ENCODE measurements at places on chromosomes 3 and 15. TPM values are rescaled to one million over a fixed set of nuclear protein-coding genes. Genes with fewer than 3 reads are reported as not detected.

DNA sequence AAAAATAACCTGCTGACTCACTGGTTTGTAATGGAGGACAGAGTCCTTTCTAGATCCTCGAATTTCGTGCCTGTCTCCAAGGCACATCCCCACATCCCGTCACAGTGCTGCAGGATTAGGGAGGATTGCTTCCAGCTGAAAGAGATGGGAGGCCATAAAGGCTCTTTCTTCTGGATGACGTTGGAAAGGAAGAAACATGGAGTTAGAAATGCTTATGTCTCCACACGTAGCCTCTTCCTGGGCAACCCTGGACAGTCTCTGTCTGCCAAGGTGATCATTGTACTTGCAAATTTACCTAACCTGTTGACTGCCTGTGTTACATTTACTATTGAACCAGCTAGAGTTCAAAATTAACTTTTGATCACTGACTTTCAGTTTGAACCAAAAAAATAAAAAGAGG is 27.6 kb upstream of the VILL start:
- DNase-seq: no peak

The DAZL gene
- not detected for total RNA-seq

The PLCL2 gene
- total RNA-seq: 12.4 TPM

- no peak for DNase-seq
Observed at GRCh38 chr3:5694266-5694665, 506.8 kb downstream of the EDEM1 start.

The GRAMD1C gene
- 65.7 TPM for total RNA-seq

The CRABP1 gene
- total RNA-seq: not detected

- no peak for DNase-seq
Observed at GRCh38 chr3:159005137-159005536, 203.3 kb downstream of the MFSD1 start.

GRCh38 chr15:83248151-83249029 is 36.1 kb downstream of the BNC1 start:
- peak; percentile 87 for DNase-seq

DNA sequence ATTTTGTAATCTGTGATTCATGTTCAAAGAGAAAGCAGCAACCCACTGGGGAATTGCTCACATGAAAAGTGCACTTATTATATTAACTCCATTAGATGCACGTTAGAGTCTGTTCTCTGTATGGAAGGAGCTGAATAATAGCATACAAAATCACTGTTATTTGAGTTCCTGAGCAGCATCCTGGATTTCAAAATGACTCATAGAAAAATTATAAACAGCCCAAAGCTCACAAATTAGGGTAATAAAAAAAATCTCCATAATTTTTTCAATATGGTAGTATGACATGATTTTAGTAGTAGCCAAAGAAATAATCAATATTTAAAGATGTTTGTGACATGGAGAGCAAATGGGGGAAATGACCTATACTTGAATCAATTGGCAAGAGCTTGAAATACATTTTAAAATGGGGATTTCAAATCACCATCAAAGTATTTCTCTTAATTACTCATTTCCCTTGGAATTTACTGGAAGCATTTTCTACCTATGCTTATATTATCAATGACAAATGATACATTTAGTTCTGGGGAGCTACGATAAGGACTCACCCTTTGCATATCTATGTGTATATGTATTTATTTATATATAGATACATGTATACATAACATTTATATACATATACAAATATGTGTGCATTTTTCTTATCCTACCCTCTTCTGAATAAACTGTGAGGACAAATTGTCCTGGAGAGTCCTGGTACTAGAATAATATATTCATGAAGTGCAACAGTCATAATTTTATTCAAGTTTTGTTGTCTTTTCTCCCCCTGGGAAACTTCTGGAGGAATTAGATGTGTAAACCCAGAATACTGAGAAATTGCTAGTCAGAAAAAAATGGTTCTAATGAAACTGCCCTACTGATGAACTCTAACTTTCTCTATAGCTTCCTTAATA is 116.3 kb downstream of the RPL22L1 start:
- DNase-seq: peak; percentile 62

DNA sequence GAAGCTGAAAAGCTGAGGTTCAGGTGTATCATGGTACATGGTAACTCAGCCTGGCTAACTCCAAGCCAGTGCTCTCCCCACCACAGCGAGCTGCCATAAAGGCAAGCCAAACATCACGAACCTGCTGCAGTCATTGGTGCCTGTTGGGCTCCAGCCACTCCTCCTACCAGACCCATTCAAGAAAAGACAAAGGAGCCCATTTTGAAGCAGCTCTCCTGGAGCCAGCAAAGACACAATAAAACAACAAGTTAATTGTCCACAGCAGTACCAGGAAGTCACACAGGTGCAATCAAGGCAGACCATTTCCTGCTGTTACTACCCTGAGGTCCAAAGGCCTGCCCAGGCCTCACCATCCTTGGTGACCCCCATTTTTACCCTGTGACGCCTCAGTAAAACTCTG is 77.6 kb downstream of the DAPK2 start:
- no peak for DNase-seq

The SLC28A1 gene
- not detected for total RNA-seq

The SERINC4 gene
- not detected for total RNA-seq

DNA sequence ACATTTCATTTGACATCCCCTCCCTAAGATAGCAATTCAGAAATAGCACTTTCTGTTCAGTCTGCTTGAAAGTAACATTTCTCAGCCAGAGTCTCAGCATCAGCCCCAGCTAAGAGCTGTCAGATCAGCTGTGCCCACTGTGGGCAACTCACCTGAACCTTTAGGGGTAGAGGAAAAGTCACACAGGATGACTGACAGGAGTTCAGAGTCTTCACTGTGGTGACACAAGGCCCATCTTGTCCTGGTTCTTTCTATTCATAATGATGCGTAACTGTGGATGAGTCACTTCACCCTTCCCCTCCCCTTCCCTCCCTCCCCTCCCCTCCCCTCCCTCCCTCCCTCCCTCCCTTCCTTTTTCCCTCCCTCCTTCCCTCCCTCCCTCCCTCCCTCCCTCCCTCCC is 96.1 kb upstream of the RASGRP1 start:
- no peak for DNase-seq

DNA sequence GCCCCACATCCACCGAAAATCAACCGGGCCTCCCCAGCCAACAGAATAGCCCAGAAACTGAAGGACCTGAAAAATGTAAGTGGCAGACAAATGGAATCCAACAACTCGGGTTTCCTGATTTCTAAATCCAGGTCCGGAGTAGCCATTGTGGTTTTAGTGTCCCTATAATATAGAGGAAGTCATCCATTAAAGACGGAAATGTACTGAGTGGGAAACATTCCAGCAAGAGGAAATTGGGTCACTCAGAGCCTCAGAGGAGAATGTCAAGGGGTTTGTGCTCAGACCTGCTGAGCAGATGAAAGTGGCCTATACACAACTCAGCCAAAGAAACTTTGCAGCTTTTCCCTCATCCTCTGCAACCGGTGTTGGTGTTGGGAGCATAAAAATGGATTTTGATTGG is 366.7 kb downstream of the ERC2 start:
- DNase-seq: no peak

DNA sequence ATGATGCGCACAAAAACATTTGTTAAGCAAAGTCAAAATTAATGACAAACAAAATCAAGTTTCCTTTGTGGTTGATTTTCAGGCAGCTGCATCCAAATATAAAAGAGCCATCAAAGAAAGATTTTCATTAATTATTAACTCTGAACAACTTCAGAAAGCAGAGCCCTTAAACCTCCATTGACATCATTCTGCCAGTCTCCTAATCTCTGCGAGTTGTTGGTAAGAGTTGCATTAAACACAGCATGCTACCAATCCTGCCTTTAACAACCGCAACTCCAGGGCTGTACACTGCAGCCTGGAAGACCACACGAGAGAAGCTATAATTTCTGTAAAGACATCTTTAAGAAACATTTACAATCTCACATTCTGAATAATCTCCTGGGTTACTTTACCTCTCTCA is 204.6 kb downstream of the NR2F2 start:
- no peak for DNase-seq

The UROC1 gene
- not detected for total RNA-seq

- no peak for DNase-seq
Observed at GRCh38 chr15:34904527-34904926, 65.0 kb downstream of the AQR start.

- no peak for DNase-seq
Observed at GRCh38 chr15:93758824-93759223, 472.5 kb upstream of the MCTP2 start.

DNA sequence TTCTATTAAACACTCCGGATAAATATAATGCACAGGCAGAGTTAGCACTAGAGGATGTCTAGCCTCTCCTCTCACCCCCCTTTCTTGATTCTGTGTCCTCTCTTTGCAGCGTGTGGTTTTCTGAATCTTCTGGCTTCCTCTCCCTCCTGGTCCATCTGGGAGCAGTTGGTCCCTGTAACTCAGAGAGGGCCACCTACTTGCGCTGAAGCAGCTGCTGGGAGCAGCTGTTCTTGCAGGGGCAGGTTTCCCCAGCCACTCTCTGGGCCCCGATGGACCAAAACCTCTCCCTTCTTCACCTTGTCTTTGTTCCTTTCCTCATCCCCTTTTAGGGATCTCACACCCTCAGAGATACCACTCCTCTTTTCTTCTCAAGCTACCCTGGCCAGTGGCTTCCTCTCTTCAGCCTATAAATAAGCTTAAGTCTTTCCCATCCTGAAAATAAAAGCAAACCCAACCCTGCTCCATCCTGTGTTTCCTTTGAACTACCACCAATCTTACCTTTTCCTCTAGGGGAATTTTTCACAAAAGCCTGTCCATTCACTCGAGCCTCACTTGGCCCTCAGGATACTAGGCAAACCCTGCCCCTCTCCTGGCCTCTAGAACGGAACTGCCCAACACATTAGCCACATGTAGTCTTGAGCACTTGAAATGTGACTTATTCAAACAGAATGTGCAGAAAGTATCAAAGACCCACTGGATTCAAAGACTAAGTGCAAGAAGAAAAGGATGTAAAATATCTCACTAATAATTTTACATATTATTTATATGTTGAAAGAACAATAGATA is 59.7 kb downstream of the STARD5 start:
- DNase-seq: no peak

GRCh38 chr15:98740295-98740694 is 92.0 kb downstream of the IGF1R start:
- no peak for DNase-seq

The GOLGA6L7 gene
- not detected for total RNA-seq

DNA sequence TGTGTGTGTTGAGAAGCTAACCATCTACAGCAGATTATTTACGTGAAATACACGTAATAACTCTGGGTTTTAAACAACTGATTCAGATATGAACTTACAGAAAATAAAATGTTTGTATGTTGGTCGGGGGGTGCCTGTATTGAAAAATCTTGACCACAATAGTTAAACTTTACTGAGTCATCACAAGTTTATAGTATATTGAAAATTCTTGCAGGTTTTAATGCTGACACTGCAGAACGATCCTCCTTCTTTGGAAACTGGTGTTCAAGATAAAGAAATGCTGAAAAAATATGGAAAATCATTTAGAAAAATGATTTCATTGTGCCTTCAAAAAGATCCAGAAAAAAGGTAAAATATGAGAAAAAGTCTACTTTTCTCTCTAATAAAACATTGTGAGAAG is 41.3 kb upstream of the SLC22A13 start:
- no peak for DNase-seq

GRCh38 chr3:11601446-11602238 is 42.1 kb downstream of the VGLL4 start:
- peak; percentile 39 for DNase-seq

The TTLL13 gene
- total RNA-seq: 0.09 TPM

The HCLS1 gene
- total RNA-seq: 19.4 TPM

DNA sequence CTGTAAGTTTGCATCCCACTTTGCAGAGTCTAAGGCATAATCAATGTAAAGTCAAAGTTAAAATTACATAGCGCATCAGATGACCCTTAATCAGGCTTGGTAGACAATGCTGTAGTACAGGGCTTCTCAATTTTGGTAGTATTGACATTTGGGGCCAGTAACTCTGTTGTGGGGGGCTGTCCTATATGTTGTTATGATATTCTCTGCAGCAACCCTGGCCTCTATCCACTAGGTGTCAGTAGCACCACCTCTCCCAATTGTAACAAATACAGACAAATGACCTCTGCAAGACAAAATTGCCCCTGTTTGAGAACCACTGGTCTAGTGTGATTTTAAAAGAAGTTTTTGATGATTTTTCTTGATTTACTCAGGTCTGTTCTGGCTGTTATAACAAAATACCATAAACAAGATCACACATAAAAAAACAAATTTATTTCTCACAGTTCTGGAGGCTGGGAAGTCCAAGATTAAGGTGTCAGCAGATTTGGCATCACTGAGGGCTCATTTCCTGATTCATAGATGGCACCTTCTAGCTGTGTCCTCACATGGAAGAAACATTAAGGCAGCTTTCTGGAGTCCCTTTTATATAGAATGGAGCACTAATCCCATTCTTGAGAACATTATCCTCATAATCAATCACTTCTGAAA is 37.6 kb upstream of the SLC9A9 start:
- DNase-seq: peak; percentile 60

- DNase-seq: peak; percentile 32
Observed at GRCh38 chr3:12966847-12967605, 106.2 kb downstream of the IQSEC1 start.

- peak; percentile 37 for DNase-seq
Observed at GRCh38 chr3:113405180-113405579, 36.1 kb downstream of the CFAP44 start.

The CCR2 gene
- not detected for total RNA-seq

DNA sequence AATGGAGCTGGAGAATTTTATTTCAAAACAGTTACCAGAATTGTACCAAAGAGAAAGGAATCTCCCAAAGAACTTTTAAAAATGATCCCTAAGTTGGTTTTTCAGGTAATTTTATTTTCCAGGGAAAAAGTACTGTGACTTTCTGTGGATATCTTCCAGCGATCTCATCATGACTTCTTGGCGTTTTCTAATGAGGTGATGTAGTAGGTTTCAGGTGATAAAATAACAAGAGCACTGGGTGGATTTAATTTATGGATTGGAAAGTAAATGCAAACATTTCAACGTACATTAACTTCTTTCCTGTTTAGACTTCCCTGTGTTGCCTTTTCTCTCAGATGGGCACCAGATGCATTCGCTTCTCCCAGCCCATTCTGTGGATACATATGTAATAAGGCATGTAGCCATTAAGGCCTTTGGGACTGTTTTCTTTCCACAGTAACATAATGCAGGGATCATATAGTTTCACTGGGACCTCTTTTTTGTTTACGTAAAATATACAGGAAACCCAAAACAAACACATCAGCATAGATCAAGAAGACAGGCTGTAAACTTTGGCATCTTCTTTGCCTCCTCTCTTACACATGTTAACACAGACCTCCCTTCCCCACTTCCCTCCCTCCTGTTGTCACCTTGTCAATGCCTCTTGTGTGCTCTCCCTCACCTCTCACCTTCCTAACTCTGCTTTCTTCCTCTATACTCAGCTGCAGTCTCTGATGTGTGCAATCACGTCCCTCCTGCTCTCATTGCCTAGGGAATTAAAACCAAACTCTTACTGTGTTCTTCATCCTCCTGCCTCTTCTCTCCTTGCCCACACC is 13.0 kb downstream of the PHLDB2 start:
- no peak for DNase-seq

- no peak for DNase-seq
Observed at GRCh38 chr3:141269961-141270360, 38.3 kb downstream of the PXYLP1 start.

The COL6A6 gene
- not detected for total RNA-seq

- DNase-seq: peak; percentile 68
Observed at GRCh38 chr3:195015021-195015420, 255.9 kb downstream of the XXYLT1 start.

GRCh38 chr15:32972686-32973085 is 221.8 kb downstream of the FMN1 start:
- no peak for DNase-seq

All from dermis blood vessel endothelial cell (primary cell).